Body of pancreas (tissue), 4 donors: ENCODE measurements at places on chromosomes 7 and 10. TPM values are rescaled to one million over a fixed set of nuclear protein-coding genes. Genes with fewer than 3 reads are reported as not detected.

Gene HOGA1
- total RNA-seq: 7.3 TPM

Gene RET
- total RNA-seq: 0.78 TPM

Gene C10orf90
- not detected for total RNA-seq

Gene RELN
- total RNA-seq: 0.33 TPM

Gene GGCT
- 13.5 TPM for total RNA-seq

Gene PPP1R17
- not detected for total RNA-seq

Gene PRKRIP1
- total RNA-seq: 40.2 TPM

Gene ACSM6
- total RNA-seq: 0.52 TPM

Gene DNAAF5
- total RNA-seq: 17.9 TPM

Gene PRPF18
- 22.8 TPM for total RNA-seq

Gene AS3MT
- 4.0 TPM for total RNA-seq

DNA sequence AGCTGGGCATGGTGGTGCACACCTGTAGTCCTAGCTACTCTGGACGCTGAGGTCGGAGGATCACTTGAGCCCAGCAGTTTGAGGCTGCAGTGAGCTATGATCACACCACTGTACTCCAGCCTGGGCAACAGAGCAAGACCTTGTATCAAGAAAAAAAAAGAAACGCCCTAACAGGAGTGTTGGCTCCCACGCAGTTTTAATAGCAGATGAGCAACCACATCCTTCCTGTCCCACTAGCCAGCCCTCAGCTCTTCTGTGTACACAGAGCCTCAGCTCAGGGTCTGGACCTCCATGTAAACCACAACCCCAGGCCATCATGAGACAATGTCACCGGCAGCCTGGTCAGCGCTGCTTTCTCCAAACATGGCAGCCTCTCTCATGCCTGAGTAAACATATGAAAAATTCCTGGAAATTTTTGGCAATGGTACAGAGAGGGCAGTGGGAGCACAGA lies 108.2 kb downstream of the PIP4K2A start:
- no peak for DNase-seq

DNA sequence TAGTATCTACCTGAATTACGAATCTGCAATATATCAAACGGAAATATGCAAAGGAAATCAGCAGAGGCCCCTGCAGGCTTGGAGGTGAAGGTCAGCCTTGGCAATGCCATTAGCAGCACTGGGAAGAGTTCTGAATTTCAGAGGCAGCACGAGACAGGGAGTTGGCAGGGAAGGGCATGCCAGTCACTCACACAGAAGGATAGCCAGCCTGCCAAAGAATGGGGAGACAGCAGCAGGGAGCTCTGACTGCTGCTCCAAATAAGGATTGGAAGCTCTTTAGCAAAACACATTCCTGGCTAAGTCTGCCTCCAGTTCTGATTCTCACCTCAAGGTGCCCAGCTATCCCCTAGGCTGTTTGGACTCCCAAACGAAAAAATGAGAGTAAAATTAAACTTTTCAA lies 188.0 kb downstream of the PDE1C start:
- no peak for DNase-seq

DNA sequence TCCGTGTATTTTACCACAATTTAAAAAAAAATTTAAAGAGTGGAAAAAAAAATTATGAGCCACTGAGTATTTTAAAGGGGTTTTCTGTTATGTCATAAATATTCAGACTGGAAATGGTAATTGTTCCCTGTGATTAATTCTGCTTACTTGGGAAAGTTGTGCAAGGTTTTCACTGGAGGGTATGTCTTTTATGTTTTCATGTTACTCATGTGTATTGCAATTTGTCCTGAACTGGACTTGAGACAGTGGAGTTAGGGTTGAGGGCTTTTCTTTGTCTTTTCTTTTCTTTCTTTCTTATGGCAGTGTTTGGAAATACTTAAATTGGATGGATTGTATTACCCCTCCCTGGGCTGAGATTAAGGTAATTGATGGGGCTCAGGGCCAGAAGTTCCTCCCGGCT lies 257.7 kb downstream of the BAMBI start:
- no peak for DNase-seq

- DNase-seq: no peak
These were observed 117.0 kb upstream of the AMPH start for GRCh38 chr7:38748056-38748610.

GRCh38 chr7:51236470-51237132 lies 80.0 kb downstream of the COBL start:
- no peak for DNase-seq

- DNase-seq: peak; percentile 40
These were observed 73.4 kb upstream of the ZNF722 start for GRCh38 chr7:63925262-63925625.

GRCh38 chr7:141511316-141511675 lies 39.9 kb upstream of the AGK start:
- DNase-seq: no peak

GRCh38 chr10:130231251-130231741 lies 95.1 kb downstream of the GLRX3 start:
- no peak for DNase-seq

DNA sequence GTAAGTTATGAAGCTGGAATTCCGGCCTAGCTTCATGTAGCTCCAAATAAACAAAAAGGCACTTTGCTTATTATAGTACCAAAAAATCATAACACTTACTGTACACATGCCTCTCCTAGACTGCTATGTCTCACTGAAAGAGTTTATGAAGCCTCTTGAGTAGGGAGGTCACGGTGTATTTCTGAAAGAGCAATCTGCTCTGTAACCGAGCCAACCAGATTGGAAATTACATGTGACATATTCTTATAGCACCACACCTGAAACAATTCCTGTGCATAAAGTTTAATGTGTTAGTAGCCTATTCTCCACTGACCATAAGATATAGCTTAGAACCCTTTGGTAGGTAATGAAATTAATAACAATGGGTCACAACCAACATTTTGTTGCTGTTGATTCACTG lies 1.3 kb upstream of the FAM3C start:
- DNase-seq: no peak

GRCh38 chr7:117672453-117672852 lies 192.6 kb downstream of the CFTR start:
- DNase-seq: no peak

DNA sequence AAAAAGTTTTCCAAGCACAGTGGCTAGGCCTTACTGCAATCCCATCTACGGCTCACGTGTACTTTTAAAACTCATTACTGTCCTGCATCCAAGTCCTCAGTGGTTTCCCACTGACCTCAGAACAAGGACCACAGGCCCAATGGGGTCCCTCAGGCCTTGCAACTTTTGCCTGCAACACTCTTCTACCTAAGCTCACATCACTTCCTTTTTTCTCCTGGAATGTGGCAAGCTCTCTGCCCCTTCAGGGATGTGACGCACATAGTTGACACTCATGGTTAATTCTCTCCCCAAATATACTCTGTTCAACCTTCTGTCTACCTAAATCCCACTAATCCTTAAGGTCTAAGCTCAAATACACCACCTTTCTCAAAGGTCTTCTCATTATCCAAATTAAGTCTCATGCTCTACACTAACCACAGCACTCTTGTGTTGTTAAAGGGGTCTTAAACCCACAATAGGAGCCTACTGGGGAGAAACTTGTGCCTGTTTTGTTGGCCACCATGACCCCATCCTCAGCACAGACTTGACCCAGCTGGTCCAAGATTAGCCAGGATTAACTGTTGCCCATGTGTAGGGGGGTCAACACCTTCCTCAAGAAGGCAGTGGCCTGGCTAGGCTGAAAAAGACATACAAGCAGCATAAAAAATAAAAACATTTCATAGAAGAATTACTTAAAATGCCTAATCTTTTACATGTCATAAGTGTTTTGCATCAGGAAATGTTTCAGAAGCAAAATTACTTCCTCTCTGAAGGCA lies 15.2 kb downstream of the HNRNPF start:
- no peak for DNase-seq

DNA sequence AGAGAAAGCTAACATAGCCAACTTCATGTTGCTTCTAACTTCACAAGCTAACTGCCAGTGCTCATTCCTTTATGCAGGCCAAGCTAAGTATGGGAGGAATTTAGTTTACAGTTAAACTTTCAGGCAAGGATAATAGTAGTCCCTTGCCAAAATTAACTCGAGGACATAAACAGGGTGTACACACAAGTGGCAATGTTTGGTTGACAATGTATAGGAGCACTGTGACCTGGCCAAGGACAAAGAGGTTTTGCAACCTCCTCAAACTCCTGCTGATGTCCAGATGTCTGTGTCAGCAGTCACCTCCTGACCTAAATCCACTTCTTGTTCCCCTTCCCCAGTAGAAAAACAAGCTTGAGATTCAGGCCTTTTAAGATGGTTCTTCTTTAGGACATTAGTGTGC lies 494.6 kb upstream of the KLF6 start:
- DNase-seq: no peak

- no peak for DNase-seq
These were observed 5.5 kb upstream of the MGAM start for GRCh38 chr7:141990011-141990725.

- no peak for DNase-seq
These were observed 100.8 kb upstream of the FAM20C start for GRCh38 chr7:91396-92175.

- DNase-seq: no peak
These were observed 31.3 kb upstream of the INSYN2A start for GRCh38 chr10:127227663-127228062.

- DNase-seq: no peak
These were observed 11.9 kb upstream of the TSPAN13 start for GRCh38 chr7:16741676-16742075.

DNA sequence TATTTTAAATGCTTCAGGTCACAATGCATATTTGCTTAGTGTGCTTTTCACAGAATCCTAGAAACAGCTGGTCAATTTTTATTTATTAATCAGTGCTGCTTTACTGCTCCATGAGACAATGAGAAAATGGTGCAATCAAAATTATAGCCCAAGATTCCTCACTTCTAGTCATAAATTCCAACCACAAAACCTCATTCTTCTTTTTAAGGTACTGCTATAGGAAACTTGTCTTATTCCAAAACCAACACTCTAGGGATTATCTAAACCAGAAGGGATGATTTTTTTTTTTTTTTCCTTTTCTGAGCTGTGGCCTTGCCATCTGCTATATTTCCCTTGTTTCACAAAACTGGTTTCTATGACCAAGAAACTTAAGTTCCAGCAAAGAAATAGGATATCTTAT lies 64.0 kb upstream of the SEMA3A start:
- DNase-seq: no peak

GRCh38 chr7:157866336-157866924 lies 529.6 kb downstream of the DNAJB6 start:
- DNase-seq: no peak

DNA sequence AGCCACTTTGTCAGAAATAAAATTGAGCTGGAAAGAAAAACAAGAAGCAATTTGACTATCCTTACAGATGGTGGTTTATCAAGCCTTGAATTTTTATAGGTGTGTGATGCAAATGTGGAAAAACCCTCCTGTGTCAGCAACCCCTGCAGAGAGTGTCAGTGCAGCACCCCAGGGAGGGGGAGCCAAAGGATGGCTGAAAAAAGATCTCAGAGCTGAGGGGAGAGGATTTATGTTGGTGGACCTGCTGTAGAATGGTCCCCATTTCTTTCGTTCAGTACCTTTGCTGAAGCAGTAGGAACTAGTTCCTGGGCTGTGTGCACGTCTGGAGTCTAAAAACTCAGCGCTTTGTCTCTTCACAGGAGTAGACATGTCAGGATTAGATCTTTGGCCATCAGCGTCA lies 239.0 kb downstream of the PHTF2 start:
- no peak for DNase-seq

DNA sequence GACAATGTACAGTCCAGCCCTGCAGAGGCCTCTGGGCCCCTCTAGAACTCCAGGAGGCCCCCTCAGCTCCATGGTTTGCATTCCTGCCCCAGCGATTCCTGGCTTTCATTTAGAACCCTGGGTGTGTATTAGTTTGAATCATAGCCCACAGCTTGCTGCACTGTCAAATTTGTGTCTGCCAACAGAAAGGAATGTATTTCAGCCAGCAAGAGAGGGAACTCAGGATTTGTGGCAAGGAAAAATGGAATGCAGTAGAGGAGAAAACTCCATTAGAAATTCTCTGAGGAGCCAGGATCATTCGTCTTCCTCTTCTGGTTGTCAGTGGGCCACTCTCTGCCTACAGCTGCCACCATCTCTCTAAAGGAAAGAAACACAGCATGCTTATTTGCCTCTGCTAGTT lies 27.9 kb upstream of the WDR11 start:
- no peak for DNase-seq

- DNase-seq: no peak
These were observed 36.1 kb downstream of the GPRIN2 start for GRCh38 chr10:46520381-46520780.

- DNase-seq: no peak
These were observed 427.6 kb downstream of the THSD7A start for GRCh38 chr7:11404355-11404754.

DNA sequence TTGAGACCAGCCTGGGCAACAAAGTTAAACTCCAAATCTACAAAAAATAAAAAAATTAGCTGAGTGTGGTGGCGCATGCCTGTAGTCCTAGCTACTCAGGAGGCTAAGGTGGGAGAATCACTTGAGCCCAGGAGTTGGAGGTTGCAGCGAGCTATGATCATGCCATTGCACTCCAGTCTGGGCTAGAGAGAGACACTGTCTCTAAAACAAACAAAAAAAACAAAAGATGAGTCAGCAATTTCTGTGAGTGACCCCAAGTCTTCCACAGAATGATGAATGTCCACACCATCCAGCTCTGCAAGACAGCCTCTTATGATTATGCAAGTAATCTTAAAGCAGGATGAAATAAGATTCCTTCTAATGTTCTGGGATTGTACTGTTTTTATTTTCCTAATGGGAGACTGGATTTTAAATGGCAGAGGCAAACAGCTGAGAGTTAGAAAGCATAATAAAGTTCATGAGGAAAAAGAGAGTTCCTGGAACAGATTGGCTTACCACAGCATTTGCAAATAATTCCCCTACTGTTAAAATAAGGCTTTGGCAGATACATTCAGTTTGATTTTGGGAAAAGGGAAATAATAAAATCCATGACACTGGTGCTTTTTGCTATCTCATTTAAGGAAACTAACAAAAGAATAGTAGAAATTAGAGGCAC lies 18.9 kb upstream of the PRKAR2B start:
- DNase-seq: no peak

DNA sequence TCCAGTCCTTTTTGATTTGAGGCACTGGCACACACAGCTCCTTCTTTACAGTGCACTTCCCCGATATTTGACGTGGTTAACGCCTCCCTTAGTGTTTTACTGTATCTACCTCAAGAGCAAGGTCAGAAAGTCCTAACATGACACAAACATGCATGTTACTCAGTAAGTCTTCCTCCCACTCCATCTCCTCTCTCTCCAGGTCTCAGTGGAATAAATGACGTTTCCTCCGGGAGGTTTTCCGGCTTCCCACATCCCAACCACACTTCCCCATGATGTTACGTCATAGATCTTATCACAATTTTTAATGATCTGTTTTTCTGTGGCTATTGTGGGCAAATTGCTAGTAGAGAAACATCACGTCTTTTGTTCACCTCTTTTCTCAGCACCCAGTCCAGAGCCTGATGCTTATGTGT lies 165.7 kb downstream of the PTPN20 start:
- no peak for DNase-seq
